ENCODE measurements at places on chromosomes 11 and 22.

DNA sequence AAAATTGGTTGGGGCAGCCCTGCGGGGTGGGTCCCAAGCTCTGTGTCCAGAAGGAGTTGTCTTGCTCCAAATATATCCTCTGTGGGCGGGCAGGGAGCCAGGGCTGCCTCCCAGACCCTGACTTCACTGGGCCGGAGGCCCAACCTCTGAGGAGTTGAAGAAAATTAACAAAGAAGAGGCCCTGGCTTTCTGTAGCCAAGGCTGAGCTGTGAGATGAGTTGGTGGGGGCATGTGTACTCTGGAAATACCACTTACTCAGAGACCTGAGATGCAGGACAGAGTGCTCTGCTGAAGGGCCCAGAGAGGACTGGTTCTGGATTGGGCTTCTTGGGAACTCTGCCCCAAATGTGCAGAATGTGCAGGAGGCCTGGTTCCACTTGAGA, 96.3 kb downstream of the SWAP70 start:
- H3K4me3 ChIP-seq = no peak overlapping the region
- DNase-seq = no peak
- no peaks in the 10 kb centered on the region for H3K36me3 ChIP-seq
- no peaks in the 10 kb centered on the region for H3K27me3 ChIP-seq
- H3K27ac ChIP-seq = no peak overlapping the region
- H3K4me1 ChIP-seq = peaks cover 20% of the 10 kb centered on the region

GRCh38 chr11:119729581-119729927, 554 bp upstream of the NECTIN1 start:
- peaks cover 8% of the 10 kb centered on the region for H3K27me3 ChIP-seq
- peaks cover 19% of the 10 kb centered on the region for H3K4me1 ChIP-seq
- H3K4me3 ChIP-seq = peak overlapping the region; percentile 82

GRCh38 chr11:79157738-79158137, 283.1 kb downstream of the TENM4 start:
- H3K4me3 ChIP-seq = no peak overlapping the region
- DNase-seq = no peak
- no peaks in the 10 kb centered on the region for H3K36me3 ChIP-seq
- no peaks in the 10 kb centered on the region for H3K27me3 ChIP-seq
- H3K27ac ChIP-seq = no peak overlapping the region
- H3K4me1 ChIP-seq = no peaks in the 10 kb centered on the region

DNA sequence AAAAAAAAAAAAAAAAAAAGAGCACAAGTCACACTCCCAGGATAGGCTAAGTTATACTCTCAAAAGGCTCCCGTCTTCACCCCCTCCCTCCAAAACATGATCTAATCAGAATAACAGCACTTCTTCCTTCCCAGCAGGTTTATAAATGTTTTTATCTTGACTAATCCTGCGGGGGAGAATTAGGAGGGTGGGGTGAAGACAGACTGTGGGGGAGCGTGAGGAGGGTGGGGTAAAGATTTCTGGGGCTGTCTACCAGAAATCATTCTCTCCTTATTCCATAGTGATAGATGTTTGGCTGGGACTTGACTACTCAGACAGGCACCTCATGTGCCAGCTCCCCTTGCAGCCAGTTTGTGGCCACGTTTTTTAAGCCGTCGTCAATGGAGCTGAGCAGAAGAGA, 17.0 kb downstream of the KCNE3 start:
- no peak overlapping the region for H3K27ac ChIP-seq
- H3K27me3 ChIP-seq = no peaks in the 10 kb centered on the region
- no peak for DNase-seq
- no peaks in the 10 kb centered on the region for H3K36me3 ChIP-seq

DNA sequence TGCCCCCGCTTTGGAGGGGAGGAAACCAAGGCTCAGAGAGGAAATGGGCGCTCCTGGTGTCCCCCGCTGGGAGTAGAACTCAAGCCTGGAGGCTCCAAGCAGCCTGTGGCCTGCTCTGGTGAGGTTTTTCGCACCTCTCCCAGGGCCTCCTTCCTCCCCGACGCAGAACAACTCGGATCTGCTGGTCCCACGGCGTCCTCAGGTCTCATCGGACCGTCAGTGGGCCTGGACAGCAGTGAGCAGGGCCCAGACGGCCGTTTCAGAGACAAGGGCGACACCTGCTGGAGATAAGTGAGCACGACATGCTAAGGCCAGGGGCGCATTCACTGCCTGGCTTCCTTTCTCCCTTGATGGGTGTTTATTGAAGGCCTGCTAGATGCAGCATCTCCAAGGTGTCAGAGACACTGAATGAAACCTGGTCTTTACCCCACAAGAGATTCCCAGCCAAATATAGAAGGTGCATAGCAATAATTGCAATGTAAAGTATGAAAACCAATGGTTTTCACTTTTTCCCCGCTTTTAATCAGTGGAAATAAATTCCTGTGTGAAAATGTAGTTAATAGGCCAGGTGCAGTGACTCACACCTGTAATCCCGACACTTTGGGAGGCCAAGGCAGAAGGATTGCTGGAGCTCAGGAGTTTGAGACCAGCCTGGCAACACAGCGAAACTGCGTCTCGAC, 26.9 kb upstream of the CD82 start:
- H3K36me3 ChIP-seq = no peaks in the 10 kb centered on the region
- DNase-seq = peak; percentile 49
- no peak overlapping the region for H3K27ac ChIP-seq
- H3K4me3 ChIP-seq = no peak overlapping the region
- H3K4me1 ChIP-seq = peaks cover 3% of the 10 kb centered on the region
- H3K27me3 ChIP-seq = no peaks in the 10 kb centered on the region

DNA sequence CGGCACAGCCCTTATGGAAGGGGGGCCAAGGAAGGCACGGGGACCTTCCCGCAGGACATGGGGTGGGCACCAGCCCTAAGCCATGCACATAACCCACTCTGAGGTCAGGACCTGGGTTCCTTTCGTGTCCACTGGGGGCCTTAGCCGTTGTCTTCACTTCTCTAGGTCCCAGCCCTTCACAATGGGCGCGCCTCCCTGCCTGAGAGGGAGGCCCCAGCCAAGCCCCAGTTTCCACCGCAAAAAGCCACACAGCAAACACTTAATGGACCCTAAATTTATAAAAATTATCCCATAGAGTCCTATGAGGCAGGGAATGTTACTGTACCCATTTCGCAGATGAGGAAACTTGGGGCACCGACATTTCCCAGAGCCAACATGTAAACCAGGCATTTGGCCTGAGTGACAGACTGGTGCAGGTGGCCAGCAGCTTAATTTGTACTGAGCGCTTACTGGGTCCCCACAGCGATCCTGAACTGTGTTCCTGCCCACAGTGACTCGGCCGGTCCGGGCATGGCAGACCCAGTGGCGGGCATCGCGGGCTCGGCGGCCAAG, 1.2 kb downstream of the GAS2L1 start:
- H3K27ac ChIP-seq = no peak overlapping the region
- peaks cover 31% of the 10 kb centered on the region for H3K4me1 ChIP-seq
- no peak overlapping the region for H3K4me3 ChIP-seq

DNA sequence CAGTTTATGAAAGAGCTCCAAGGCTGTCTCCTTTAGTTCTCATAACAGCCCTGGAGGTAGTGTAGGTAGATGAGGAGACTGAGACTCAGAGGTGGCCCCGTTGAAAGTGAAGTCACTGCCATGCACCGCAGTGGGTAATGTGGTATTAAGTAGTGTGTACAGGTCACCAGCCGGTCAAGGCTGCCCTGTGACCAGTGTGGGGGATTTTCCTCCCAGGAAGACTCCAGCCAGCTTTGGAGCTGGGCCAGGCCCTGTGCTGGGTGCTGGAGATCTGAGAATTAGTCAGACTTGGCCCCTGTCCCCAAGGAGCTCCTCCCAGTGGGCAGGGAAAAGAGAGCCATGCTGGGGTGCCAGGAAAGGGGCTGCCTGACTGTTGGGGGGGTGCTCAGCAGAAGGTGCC, 5.3 kb downstream of the OMP start:
- no peaks in the 10 kb centered on the region for H3K36me3 ChIP-seq
- DNase-seq = no peak
- H3K27me3 ChIP-seq = no peaks in the 10 kb centered on the region
- H3K4me3 ChIP-seq = no peak overlapping the region

DNA sequence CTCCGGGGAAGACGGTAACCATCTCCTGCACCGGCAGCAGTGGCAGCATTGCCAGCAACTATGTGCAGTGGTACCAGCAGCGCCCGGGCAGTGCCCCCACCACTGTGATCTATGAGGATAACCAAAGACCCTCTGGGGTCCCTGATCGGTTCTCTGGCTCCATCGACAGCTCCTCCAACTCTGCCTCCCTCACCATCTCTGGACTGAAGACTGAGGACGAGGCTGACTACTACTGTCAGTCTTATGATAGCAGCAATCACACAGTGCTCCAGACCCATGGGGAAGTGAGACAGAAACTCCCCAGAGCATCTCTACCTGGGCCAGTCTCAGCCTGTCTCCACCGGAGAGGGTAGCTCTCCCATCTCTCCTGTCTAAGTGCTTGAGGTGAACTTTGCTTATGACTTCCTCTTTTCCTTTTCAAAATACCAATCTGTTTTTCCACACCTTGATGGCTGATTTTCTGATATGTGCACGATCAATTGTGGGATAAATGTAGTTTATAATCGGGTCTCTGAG, 48.5 kb upstream of the VPREB1 start:
- H3K4me3 ChIP-seq = no peak overlapping the region
- H3K4me1 ChIP-seq = no peaks in the 10 kb centered on the region
- H3K27ac ChIP-seq = no peak overlapping the region
- H3K27me3 ChIP-seq = no peaks in the 10 kb centered on the region

DNA sequence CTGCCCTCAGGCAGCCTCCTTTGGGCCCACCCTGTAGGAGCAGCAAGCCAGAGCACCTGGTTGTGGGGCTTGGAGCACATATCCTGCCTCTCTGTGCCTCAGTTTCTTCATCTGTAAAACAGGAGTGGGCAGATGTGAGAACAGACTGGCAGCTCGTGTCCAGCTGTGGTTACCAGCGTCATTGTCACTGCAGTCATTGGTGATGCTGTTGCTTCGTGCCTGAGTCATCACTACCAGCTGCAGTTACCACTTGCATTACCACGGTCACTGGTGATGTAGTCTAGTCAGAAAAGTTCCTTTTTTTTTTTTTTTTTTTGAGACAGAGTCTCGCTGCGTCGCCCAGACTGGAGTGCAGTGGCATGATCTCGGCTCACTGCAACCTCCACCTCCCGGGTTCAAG, 20.4 kb downstream of the RSPH14 start:
- DNase-seq = no peak
- H3K36me3 ChIP-seq = no peaks in the 10 kb centered on the region
- H3K27me3 ChIP-seq = no peaks in the 10 kb centered on the region
- H3K4me3 ChIP-seq = no peak overlapping the region
- peaks cover 13% of the 10 kb centered on the region for H3K4me1 ChIP-seq
- H3K27ac ChIP-seq = no peak overlapping the region

DNA sequence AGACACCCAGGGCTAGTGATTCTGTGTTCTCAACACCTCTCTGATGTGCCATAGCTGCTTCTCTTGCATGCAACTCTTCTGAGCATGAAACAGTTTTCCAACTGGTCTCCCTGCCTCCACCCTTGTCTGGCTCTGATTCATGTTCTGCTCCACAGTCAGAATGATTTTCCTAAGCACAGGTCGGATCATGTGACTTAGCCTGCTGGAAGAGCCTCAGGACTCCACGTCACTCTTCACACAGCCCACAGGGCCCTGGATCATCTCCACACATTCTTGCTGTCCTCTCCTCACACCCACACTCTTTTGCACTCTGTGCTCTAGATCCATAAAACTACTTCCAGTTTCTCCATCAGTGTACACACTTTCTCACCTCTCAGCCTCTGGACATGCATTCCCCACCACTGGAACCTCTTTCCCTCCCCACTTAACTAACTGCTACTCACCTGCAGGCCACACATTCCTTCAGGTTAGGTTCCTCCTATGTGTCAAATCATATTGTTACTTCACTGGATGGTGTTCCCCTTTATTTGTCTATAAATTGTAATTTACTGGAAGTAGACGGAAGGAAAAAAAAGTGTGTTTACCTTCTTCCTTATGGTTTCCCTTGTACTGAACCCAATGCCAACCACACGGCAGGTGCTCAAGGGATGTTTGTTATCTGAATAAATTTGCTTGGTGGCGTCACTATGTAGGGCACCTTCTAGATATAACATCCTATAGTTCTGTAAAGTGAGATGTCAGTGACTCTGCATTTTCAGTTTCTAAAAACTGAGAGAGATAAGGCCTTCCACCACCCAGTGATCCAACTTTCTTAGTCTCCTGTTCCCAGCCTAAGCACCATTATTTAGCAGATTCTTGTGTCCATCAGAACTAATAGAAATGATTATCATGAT, 133.7 kb downstream of the ETS1 start:
- peaks cover 5% of the 10 kb centered on the region for H3K4me1 ChIP-seq
- peak overlapping the region; percentile 20 for H3K27ac ChIP-seq
- H3K27me3 ChIP-seq = no peaks in the 10 kb centered on the region
- no peak for DNase-seq
- H3K36me3 ChIP-seq = peaks cover 27% of the 10 kb centered on the region

GRCh38 chr11:108556019-108556418, 37.5 kb downstream of the EXPH5 start:
- H3K36me3 ChIP-seq = no peaks in the 10 kb centered on the region
- no peak for DNase-seq
- H3K4me1 ChIP-seq = no peaks in the 10 kb centered on the region
- H3K27ac ChIP-seq = no peak overlapping the region

- H3K4me1 ChIP-seq = peaks cover 11% of the 10 kb centered on the region
- no peak overlapping the region for H3K4me3 ChIP-seq
- no peak for DNase-seq
- no peaks in the 10 kb centered on the region for H3K27me3 ChIP-seq
- H3K27ac ChIP-seq = no peak overlapping the region
- H3K36me3 ChIP-seq = no peaks in the 10 kb centered on the region
These were observed 1.4 kb downstream of the FAM168A start for GRCh38 chr11:73596547-73596946.

DNA sequence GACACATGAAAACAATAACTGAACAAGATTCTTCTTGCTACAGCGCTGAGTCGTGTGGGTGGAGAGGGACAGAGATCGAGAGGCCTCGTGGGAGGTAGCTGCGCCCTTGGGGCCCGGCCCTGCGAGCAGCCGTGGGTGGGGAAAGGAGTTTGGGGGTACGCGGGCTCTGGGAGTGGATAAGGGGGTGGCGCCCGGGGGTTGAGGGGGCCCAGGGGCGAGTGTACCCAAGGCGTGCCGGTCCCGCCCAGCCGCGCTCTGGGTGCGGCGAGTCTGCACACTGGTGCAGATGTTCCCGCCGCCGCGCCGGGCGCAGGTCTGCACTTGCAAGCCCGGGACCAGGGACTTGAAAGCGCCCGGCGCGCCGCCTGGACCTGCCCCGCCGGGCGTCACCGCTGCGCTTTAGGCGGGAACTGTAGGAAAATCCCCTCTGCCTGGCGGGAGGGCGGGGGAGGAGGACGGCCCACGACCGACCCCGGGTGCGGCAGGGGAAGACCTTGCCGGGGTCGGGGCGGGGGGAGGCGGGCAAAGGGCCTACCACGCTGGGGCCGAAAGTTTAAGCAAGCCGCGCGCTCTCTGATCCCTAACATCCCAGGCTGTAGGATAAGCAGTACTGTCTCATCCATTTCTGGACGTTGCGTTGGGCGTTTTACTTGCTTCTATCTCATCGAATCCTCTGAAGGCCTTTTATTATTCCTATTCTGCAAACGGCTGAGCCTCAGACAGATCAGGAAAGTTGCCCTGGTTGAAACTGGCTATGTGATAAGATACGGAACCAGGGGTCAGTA, 1.4 kb upstream of the KREMEN1 start:
- no peak overlapping the region for H3K27ac ChIP-seq
- peaks cover 30% of the 10 kb centered on the region for H3K27me3 ChIP-seq
- no peak for DNase-seq
- peaks cover 25% of the 10 kb centered on the region for H3K4me1 ChIP-seq
- no peaks in the 10 kb centered on the region for H3K36me3 ChIP-seq

- no peaks in the 10 kb centered on the region for H3K36me3 ChIP-seq
- H3K27ac ChIP-seq = no peak overlapping the region
- H3K4me1 ChIP-seq = no peaks in the 10 kb centered on the region
- no peak overlapping the region for H3K4me3 ChIP-seq
These were observed 412.7 kb downstream of the ETS1 start for GRCh38 chr11:128174465-128175291.

Measured in effector memory CD4-positive, alpha-beta T cell (primary cell).